ENCODE measurements at places on chromosomes 1 and 21. TPM values are rescaled to one million over a fixed set of nuclear protein-coding genes. Genes with fewer than 3 reads are reported as not detected.

The DYNLT5 gene
- 0.30 TPM for total RNA-seq

The SARS1 gene
- 283 TPM for total RNA-seq

The RNF186 gene
- not detected for total RNA-seq

The LCE1F gene
- total RNA-seq: not detected

The ANKRD35 gene
- total RNA-seq: 0.42 TPM

Measured in smooth muscle cell of the umbilical artery (primary cell).